Stimulated activated CD4-positive, alpha-beta T cell treated with anti-CD3 and anti-CD28 coated beads, Interleukin-2, amount 100 ng/mL, for 24 hours (primary cell): ENCODE measurements at places on chromosomes 5 and 9.
A peak's percentile ranks its signal among the peaks of the same experiment; 100 is the strongest.

- no peak for DNase-seq
Observed at GRCh38 chr5:6757414-6757969, 44.3 kb downstream of the TENT4A start.

- DNase-seq: peak; percentile 79
Observed at GRCh38 chr5:172106511-172107356, 81.3 kb downstream of the STK10 start.

DNA sequence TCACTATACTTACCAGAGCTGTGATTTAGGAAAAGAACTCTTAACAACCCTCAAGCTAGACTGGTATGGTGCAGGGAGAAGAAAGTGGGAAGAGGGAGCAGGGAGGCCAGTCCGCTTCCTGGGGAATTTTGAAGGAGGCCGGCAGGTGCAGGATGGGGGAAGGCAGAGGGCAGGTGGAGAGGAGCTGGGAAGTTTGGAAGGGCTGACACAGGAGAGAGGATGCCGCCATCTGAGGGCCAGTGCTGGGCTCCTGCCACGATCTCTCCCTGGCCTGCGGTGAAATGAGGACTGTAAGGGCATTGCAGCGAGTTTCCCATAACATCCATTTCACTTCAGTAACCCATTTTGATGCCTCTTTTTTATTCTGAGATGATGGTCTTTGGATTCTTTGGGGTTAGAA, 8.9 kb downstream of the DAB2IP start:
- no peak for DNase-seq

DNA sequence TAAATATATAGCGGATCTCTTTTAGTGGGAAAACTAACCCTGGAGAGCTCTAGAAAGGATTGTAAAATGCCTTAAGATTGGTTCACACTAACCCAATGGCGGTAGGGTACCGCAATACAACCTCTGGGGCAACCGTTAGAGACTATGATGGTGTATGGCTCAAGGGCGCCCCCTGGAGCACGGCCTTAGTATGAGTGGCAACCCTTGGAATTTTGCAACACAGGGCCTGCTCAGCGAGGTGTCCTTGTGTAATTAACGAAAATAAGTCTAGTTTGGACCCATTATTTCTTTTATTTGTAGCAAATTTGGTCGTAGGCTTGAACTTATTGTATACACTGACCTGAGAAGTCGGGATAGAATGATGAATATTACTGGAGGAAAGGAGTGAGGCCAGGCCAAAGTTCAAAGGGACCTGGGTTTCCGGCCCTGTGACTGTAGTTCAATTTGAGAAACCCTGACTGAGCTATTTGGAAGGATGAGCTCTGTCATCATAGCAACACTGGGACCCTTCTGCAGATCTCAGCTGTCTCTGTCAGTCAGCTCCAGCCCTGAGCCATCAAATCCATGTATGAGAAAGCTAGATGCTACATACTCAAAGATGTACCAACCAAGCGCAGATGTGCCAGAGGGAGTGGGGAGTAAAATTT, 54.8 kb downstream of the CAMK4 start:
- DNase-seq: peak; percentile 92

GRCh38 chr5:128551476-128551875, 13.4 kb upstream of the FBN2 start:
- DNase-seq: no peak

DNA sequence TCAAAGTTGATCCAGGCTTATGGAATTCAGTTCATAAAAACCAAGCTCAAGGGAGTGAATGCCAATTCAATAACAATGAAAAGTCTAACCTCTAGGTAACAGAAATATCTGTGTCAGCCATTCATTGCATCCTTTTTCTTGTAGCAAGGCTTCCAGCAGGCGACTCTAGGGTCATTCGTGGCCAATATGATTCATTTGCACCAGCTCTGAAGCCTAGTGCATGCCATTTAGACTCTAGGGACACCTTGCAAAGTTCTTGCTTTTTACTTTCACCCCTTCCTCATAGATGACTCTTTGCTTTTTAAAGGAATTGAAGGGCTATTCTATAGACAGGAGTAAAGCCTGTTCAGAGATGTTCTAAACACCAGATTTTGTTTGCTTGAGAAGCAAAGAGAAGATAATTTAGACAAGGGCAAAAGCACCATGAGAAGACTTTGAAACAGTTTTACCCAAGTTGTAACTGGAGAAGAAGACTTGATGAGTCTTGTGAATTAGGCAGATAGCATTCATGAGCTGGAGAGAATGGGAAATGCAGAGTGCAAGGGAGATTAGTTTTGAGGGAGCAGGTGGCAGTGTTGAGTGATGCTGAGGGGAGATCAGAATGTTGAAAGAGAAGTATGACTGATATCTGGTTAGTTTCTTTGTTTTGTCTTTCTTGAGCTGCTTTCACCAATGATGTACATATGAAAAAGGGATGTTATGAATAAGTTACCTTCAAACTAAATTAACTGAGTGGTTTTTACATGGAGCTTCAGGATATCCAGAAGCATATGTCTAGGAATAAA, 94.5 kb downstream of the F2RL2 start:
- DNase-seq: no peak
